ENCODE measurements at places on chromosomes 7 and 10.
A peak's percentile ranks its signal among the peaks of the same experiment; 100 is the strongest.

- no peak for DNase-seq
Measured at GRCh38 chr10:78388331-78389050, 354.8 kb downstream of the RPS24 start.

- no peak for DNase-seq
Measured at GRCh38 chr7:134446446-134446845, 12.5 kb downstream of the AKR1B1 start.

DNA sequence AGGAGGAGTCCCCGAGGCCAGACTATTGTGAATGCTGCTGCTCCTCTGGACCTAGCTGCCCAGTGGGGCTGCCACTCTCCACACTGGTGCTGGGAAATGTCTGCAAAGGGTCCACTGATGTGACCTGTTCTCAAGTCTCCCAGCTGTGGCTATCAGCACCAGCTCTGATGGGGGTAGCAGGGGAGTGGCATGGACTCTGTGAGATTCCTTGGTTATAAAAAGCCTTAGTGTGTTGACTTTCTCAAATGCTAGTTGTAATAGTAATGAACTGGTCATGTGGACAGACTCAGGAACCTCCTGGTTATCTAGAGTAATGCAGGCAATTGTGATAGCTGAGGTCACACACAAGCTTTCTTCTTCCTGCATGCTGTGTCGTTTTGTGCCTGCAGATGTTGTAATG is 34.1 kb upstream of the ARMC3 start:
- DNase-seq = no peak

DNA sequence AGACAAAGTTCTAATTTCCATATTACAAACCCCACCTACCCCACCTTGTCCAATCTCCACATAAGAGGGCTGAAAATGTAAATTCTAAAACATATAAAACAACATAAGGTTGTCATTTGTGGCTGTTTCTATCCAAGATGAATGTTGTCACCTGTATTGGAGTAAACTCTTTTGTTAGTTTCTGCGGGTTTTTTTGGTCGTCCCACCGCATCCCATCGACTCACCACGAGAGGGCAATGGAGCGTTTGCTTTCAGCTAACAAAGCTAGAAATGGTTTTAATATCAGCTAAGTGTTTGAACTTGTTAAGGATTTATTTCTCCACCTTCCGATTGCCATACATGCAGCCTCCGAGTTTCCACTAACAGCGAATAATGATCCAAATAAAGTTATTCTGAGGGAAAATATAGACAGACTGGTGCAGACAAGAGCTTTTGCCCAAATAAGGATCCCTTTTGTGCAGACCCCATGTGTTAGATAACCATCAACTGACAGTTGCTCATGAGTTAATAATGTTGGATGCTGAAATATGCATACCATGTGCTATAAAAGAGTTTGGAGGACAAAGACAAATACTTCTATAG is 137.2 kb downstream of the ARID5B start:
- DNase-seq = peak; percentile 55

DNA sequence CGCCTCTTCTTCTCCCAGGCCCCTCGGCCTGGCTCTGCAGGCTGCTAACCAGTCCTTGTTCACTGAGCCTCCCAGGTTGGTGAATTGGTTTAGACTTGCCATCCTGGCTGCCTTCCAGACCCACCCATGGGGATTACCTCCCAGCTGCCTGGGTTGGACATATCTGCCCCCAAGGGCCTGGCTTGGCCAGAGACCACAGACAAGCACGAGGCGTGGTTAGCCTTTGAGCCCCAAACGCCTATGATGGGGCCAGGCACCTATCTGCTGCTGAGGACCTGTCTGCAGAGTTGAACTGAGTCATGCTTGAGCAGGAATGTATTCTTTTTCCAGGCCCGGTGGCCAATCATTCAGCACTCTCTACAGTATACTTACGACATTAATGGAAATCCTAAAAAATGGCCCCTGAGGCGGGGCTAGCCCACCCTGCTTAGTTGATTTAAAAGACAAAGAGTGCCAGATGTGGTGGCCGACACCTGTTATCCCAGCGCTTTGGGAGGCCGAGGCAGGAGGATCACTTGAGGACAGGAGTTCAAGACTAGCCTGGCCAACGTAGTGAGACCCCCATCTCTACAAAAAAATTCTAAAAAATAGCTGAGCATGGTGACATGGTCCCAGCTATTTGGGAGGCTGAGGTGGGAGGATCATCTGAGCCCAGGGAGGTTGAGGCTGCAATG is 361.5 kb downstream of the FRMD4A start:
- no peak for DNase-seq

GRCh38 chr7:132080467-132080866 is 495.8 kb downstream of the PLXNA4 start:
- DNase-seq = no peak

- DNase-seq = no peak
Measured at GRCh38 chr10:33353853-33354252, 19.4 kb upstream of the NRP1 start.
